Bronchus fibroblast of lung (primary cell): ENCODE measurements at places on chromosomes 2 and 18. TPM values are rescaled to one million over a fixed set of nuclear protein-coding genes. Genes with fewer than 3 reads are reported as not detected.

Gene ZEB2
- 18.9 and 23.2 TPM in 2 replicates for total RNA-seq

Gene NT5C1B
- total RNA-seq: not detected in 2 replicates

Gene QPCT
- total RNA-seq: 1.0 and 1.5 TPM in 2 replicates

Gene ABCG5
- not detected in 2 replicates for total RNA-seq

Gene RNU2-63P
- total RNA-seq: not detected in 2 replicates

Gene KLF11
- 3.5 and 3.7 TPM in 2 replicates for total RNA-seq

Gene APLF
- total RNA-seq: 1.6 and 2.2 TPM in 2 replicates

Gene FAM237A
- not detected in 2 replicates for total RNA-seq

Gene UGT1A3
- total RNA-seq: not detected in 2 replicates

Gene SELENOI
- total RNA-seq: 10.3 and 12.3 TPM in 2 replicates

Gene APOB
- total RNA-seq: 0.15 TPM in 1 of 2 replicates, not detected in the other

Gene SULT1C4
- 0.15 and 0.50 TPM in 2 replicates for total RNA-seq

Gene COL6A3
- 589 and 614 TPM in 2 replicates for total RNA-seq

Gene TRAK2
- total RNA-seq: 15.8 and 19.7 TPM in 2 replicates

Gene C2orf72
- 1.3 TPM in 1 of 2 replicates, not detected in the other for total RNA-seq

Gene CHPF
- total RNA-seq: 94.3 and 95.3 TPM in 2 replicates
